ENCODE measurements at places on chromosomes 4 and X. TPM values are rescaled to one million over a fixed set of nuclear protein-coding genes. Genes with fewer than 3 reads are reported as not detected.

REELD1 gene
- 0.21 TPM for total RNA-seq

POU4F2 gene
- total RNA-seq, result not detected

SYTL4 gene
- 71.9 TPM for total RNA-seq

HNRNPDL gene
- 176 TPM for total RNA-seq

STPG2 gene
- 0.90 TPM for total RNA-seq

NLRP2B gene
- 0.39 TPM for total RNA-seq

S100G gene
- not detected for total RNA-seq

PAGE5 gene
- not detected for total RNA-seq

CENPVL3 gene
- not detected for total RNA-seq
